RPMI8226 (cell line): ENCODE measurements at places on chromosomes 12 and 14.

DNA sequence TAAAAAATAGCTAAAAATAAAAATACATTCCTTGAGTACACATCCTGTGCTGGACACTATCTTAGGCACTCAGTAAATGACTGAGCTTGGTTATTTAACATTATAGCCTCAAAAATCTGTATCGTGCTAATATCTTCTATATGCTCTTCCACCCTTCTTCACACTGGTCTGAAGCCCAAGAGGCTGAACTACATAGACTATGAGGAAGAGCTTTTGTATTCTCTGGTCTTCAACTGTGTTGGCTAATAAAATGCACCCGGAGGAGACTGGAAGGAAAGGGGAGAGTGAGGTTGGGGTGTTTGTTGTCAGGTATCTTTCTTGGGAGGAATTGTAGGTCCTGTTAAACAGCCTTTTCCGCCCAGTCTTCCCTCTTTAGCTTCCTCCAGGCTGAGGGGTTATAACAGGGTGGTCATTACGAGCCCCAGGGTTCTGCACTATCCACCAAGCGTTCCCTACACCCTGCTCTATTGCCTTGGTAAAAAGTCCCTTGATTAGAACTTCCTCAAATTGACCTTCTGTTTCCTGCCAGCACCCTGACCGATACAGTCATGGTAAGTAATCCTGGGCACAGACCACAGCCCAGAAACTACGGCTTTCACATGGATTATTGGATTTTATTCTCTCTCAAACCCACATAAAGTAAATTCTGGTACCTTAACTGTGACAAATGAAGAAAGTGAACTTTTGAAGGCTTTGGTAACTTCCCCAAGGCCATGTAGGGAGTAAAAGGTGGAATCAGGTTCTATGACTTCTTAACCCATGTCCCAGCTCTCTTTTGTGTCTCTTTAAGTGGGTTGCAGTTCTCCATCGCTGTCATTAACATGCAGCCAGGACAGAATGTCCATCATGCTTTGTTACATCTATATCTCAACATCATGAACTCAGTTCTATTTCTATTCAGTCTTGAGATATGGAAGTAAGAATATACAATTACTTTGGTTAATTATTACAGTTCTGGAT, 71.3 kb downstream of the PTHLH start:
- DNase-seq: no peak

DNA sequence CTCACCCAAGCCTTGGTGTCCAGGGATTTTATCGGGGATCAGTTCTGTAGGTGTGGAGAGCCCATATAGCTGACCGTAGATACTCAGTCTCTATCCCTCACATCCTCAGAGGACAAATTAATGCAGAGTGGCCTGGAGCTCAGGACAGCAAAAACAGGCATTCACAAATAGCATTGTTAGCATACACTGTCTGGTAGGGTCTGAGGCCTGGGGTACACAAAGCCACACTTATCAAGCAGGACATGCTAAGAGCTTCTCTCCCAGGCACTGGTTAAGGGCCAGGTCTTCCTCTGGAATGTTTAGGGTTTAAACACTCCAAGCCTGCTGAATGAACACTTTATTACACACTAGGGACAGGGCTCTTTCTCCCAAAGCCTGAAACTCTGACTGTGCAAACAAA, 253.2 kb downstream of the NEDD1 start:
- no peak for DNase-seq

DNA sequence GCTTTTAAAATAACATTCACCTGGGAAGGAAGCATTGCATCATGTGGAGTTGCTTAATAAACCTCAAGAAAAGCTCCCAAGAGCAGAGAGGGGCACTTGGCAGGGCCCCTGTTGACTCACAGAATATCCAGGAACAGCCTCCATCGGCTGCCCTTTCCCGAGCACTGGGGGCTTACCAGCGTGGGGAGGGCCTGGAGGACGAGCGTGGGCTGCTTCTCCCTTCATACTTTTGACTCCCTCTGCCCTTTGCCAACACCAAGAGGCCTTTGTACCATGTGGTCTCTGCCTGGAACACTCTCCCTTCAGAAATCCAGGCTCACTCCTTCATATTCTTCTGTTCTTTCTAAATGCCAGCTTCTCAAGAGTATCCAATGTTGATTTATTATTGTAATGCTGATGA, 492.1 kb upstream of the TMEM132C start:
- DNase-seq: no peak

DNA sequence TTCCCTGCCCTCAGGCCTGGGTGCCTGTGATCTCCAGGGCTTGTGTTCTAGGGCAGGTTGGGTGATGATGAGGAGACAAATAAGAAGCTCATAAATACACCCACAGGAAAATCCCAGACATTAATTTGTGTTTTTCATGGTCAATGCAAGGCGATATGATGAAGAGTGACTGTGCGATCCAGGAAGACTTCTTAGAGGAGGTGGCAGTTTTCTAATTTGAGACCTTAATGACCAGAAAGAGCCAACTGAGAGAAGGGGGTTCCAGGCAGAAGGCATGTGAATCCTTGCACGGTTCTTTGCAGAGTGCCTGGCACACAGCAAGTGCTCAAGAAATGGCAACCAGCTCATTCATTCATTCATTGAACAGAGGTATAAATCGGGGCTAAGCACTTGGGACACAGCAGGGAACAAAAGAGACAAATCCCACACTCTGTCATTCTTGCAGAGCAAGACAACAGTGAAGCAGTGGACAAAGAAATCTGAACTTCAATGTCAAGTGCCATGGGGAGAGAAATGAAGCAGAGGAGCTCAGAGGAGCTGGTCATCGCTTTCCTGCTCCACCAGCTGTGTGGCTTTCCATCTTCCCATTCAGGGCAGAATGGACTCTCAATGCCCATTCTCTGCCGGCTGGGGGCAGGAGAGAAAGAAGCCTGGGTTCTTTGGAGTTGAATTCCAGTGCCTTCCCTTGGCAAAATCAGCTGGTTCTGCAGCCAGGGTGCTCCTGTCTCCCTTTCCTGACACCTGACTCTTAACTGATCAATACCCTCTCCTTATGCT, 128.3 kb downstream of the AACS start:
- no peak for DNase-seq

- no peak for DNase-seq
These were observed 3.0 kb downstream of the PAWR start for GRCh38 chr12:79687711-79688260.

DNA sequence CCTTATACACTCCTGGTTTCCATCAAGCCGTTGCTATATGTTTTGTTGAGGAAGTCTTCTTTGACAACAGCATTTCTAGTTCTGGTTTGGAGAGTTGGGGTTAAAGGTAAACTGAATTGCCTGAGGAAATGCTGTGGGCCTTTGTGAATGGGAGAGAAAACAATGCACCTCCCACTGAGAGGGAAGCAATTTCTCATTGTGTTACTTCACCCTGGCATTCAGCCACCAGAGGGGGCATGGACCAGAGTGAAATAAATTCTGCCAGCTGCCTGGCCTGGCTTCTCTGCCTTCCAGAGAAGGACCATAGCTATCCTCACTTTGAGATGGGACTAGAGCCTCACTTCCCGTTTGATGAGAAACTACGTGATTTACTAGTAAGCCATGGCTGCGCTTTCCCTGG, 475.3 kb downstream of the EGLN3 start:
- peak; percentile 28 for DNase-seq

- DNase-seq: no peak
These were observed 78.8 kb upstream of the NAV3 start for GRCh38 chr12:77751939-77752338.

DNA sequence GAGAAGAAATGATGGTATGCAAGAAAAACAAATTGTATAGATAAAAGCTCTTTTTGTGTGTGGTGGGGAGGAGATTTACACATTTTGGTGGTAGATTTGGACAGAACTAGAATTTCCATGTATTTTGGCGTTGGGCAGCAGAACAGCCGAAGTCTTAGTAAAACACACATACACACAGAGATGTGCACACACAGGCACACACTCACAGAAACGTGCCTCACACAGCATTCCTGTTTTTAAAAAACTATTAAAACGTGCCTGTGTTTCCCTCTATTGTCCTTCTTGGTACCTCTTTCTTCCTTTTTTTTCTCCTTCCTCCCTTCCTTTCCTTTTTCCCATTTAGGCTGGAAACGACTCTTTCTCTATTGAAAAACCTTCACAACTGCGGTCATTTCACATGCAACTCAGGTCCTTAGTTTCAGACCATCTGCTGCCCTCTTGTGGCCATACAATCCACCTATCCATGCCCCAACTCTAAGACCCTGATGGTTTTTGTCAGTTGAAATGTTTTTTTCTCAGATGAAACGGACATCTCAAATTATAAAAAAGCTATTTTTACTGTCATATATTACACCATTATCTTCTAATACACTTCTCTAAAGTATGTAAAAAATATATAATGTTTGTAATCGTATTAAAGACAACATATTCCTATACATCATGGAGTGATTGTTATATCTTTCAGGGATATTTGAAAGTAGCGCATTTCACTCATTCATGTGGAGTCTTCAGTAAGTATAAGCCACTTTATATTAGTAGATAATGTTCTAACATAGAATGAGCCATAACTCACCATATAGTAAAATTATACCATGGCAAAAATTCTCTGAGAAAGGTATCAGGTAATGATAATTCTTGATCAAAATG, 386.7 kb upstream of the NOVA1 start:
- peak; percentile 53 for DNase-seq

DNA sequence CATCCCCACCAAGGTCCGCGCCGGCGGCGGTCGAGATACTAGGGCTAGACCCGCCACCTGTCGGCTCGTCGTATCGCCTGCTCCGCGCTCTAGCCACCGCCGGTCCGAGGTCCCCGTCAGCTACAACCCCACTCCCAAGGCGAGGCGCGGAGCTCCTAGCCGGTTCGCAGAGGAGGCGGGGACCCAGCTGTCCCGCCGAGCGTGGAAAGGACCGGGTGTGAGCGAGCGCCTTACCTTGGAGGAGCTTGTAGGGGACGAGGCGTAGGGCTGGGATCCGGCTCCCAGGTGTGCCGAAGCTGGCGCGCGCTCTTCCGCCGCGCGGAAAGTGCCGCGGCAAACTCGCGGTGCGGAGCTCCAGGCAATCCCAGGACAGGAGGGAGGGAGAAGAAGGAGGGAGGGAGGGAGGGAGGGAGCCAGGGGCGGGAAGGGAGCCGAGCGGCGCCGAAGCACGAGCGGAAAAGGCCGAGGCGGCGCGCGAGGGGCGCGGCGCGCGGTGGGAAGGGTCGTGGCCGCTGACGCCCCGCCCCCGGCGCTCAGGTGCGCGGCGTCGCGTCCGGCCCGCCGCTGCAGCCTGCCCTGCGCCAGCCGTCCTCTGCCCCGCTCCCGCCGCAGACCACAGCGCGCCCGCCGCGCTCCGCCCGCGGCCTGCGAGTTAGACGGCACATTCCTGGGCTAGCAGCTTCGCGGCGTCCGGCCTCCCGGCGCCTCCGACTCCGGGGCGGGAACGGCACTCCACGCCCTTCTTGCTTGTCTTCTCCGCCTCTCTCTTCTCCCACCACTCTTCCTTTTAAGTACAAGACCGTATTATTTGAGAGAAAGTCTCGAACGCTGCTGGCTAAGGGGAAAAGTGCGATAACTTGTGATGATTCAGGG, at the start of gene PAWR:
Gene PAWR, minus strand, starts transcription at position 327 of the 873 bp plus-strand sequence. CDS start 720 bp downstream, outside the sequence.
- peak; percentile 86 for DNase-seq

- DNase-seq: no peak
These were observed 38.6 kb downstream of the ZNF664 start for GRCh38 chr12:124011435-124012115.
